Stimulated activated naive CD4-positive, alpha-beta T cell (primary cell): ENCODE measurements at places on chromosomes 7 and 10.
A peak's percentile ranks its signal among the peaks of the same experiment; 100 is the strongest.

DNA sequence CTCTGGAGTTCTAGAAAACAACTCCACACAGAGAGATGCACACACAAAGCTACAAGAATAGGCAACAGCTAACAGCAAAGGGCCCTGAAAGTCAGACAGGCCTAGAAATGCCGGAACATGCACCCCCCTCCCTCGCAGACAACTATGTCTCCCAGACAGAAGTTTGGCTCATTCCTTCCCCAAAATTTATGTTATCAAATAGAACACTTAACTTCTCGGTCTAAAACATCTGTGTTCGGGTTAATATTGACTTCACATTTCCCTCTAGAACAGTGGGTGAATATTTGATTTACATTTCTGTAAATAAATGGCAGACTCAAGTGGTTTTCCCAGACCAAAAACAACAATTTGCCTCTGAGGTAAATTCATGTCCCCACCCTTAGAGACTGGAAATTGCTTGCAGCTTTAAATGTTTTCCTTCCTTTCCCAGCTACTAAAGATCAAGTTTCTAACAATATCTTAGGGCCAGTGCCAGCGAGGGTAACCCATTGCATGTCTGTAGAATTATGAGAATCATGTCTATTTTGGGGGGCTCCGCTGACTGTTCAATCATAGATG lies 92.5 kb upstream of the INHBA start:
- DNase-seq = no peak

DNA sequence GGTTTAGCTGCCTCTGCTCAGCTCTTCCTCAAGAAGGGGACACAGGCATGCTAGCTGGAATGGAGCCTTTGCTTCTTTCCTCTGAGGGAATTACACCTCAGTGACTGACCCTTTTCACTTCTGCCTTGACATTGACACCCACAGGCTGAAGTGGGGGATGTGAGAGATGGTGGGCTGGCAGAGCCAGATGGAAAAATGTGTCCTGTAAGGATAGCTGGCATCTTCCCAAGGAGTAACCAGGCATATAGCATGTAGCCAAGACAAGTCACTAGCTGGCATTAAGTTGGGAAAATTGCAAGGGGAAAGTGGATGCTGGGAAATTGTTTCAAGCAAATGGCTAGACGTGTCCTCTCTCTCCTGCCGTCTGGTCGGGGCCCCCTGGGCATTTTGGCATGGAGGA lies 19.9 kb downstream of the STMP1 start:
- no peak for DNase-seq

- DNase-seq = peak; percentile 69
Observed at GRCh38 chr7:2864999-2865670, 21.0 kb upstream of the GNA12 start.

GRCh38 chr7:132569884-132570614 lies 6.2 kb downstream of the PLXNA4 start:
- no peak for DNase-seq

- no peak for DNase-seq
Observed at GRCh38 chr7:91135703-91136430, 128.4 kb upstream of the FZD1 start.

DNA sequence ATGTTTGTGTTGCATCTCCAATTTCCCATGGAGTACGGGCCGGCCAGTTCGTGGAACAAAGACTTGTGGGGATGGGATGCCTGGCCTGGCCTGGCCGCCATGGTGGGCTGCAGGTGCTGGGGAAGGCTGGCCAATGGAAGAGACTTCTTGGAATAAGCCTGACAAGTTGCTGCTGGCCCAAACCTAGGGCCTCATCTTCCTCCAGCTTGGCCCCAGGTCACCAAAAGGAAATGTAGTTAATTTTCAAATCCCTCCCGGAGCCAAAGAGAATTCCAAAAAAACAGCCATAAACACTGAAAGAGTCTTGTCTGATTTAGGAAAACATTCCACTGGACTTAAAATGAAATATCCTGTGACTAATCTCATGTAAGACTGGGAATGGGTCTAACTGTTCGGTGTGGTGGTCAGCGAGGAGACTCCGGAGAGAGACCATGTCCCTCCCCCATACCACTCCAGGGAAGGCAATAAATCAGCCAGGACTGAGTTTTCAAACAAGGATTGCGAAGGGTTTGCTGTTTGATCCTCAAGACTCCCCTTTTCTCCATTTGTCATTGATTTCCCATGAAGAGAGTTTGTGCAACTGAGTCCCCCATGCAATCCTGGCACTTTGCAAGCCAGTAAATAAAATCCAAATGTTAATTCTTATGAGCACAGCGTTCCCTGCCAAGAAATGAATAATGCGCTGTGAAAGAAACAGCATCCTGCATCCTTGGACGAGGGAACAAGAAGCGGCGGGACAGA lies 128.7 kb upstream of the HABP2 start:
- DNase-seq = no peak

- peak; percentile 51 for DNase-seq
Observed at GRCh38 chr7:151087245-151088018, 1.2 kb downstream of the AGAP3 start.

DNA sequence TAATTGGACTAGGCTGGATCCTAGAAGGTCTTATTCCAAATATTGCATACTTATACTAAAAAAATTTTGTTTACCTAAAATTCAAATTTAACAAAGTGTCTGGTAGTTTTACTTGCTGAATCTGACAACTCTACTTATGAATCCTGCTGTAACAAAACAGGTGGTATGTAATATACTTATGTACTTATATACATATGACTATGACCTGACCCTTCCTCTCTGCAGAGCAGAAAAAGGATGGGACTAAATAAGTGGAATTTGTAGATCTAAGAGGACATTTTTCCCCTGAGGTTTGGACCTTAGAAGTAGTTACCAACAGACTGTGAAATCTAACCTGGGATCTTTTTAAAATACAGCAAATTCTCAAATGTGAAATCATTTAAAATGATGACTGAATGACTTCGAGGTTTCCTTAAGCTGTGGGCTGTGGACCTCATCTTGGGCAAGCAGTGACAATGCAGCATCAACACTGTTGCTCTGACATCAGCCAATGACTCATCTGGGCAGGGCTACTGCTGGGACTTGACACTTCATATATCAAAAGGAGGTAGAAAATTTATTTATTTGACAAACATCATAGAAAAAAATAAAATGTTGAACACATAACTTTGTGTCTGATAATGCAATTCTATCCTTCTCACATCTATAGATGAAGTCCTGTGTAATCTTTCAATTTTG lies 73.6 kb downstream of the RELN start:
- no peak for DNase-seq

GRCh38 chr7:94355454-94355853 lies 39.2 kb upstream of the COL1A2 start:
- no peak for DNase-seq

DNA sequence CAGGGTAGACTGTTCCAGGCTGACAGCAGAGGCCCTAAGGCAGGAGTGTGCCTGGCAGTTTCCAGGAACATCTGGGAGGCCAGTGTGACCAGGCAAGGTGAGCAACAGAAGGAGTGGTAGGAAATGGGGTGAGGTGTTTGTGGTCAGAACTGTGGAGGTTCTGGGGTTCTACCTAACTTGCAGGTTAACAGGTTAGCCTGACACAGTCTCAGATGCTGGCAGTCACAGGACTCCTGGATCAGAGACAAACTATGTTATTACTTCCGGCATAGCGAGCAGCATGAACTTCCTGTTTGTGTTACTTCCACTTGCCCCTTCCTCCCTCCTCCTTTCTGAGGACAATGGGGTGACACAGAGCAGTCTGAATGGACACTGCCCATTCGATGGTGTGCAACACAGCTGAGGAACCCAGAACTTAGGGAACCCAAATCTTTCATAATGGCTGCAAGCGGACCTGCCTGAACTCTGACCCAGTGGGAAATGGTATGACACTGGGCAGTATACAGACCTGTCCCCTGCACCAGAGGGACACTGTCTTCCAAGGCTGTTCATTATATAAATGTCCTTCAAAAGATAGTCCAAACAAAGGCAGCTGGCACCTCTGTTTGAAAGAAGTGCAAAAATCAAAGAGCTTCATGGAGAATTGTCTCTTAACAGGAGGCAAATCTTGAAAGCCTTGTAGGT lies 3.9 kb upstream of the SAR1A start:
- peak; percentile 35 for DNase-seq

GRCh38 chr7:63998549-63998948 lies at the start of gene ZNF722:
Gene ZNF722 (plus strand): TSS chr7:63998849. CDS start chr7:63998962, 113 bp downstream.
- DNase-seq = no peak

- DNase-seq = no peak
Observed at GRCh38 chr7:731440-732085, 4.5 kb upstream of the PRKAR1B start.

- no peak for DNase-seq
Observed at GRCh38 chr10:80371467-80371866, 14.9 kb downstream of the DYDC2 start.

DNA sequence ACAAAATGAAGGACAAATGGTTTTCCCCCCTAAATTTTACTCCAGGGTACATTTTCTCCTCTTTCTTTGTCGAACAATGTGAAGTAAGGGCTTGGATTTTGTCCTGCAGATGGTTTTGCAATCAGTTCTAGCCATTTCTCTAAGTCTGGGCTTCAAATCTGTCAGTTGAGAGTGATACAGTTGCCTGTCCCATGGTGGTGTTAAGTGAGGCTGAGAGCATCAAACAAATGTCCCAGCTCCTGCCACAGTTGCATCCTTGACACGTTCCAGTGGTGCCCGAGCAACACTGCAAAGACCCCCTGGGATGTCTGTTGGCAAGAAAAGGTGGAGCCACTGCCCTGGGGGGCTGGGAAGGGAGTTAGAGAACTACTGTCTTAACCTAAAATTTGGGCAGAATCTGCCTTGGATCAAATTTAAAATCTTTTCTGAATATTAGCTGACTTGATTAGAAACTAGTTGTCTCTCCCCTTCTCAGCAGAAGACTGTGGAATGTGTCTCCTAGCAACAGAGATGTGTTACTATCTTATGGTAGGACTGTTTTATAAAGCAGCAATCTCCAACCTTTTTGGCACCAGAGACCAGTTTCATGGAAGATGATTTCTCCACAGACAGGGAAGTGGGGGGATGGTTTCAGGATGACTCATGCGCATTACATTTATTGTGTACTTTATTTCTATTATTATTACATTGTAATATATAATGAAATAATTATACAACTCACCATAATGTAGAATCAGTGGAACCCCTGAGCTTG lies 102.0 kb upstream of the STEAP1B start:
- no peak for DNase-seq

DNA sequence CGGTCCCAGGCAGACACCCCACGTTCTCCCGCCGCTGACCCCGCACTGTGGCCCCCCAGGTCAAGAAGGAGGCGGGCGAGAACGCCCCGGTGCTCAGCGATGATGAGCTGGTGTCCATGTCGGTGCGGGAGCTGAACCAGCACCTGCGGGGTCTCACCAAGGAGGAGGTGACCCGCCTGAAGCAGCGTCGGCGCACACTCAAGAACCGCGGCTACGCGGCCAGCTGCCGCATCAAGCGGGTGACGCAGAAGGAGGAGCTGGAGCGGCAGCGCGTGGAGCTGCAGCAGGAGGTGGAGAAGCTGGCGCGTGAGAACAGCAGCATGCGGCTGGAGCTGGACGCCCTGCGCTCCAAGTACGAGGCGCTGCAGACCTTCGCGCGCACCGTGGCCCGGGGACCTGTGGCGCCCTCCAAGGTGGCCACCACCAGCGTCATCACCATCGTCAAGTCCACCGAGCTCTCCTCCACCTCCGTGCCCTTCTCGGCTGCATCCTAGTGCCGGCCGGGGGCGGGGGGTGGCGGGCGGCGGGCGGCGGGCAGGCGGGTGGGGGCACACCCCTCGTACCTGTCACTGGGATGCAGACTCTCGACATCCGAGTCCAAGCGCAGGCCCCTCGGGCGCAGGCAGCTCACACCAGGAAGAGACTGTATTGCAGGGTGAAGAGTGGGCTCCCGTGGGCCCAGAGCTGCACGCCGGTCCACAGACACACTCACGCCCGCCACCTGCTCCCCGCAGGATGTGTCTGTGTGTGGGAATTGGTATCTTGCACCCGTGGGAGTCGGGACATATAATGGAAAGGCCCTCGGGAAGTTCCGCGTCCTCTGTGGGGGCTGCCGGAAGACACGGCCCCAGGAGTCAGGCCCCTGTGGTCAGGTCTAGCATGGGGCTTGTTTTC lies 9.6 kb downstream of the MAFK start:
- no peak for DNase-seq

DNA sequence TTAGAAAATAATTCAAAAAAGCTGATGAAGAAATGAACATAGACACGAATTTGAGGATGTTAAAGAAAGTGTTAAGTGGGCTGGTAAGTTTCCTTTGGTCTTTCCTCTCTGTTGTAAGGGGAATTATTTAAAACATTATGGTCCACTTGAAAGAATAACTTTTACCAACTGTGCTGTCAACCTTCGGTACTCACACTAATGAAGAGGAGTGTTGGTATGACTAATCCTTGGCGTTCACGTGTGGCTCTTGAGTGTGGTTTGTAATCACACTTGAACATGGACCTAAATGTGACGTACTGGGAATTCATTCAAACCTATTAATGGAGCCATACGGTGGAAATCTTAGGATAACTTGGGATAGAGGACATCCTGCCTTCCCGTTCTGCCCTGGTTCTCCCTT lies 41.3 kb downstream of the TBXAS1 start:
- no peak for DNase-seq

- DNase-seq = no peak
Observed at GRCh38 chr10:72407927-72408600, 53.3 kb upstream of the DNAJB12 start.

- DNase-seq = no peak
Observed at GRCh38 chr10:31757831-31758230, 170.8 kb downstream of the ARHGAP12 start.

- DNase-seq = peak; percentile 5
Observed at GRCh38 chr7:140656548-140657515, 15.9 kb upstream of the ADCK2 start.

DNA sequence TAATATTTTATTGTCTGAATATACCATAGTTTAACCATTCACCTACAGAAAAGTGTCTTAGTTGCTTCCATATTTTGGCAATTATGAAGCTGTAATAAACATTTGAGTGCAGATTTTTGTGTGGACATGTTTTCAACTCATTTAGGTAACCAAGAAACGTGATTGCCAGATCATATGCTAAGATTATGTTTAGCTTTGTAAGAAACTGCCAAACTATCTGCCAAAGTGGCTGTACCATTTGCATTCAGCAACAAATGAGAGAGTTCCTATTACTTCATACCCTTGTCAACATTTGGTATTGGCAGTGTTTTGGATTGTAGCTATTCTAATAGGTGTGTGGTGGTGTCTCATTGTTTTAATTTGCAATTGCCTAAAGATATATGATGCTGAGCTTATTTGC lies 233.5 kb downstream of the TMEM26 start:
- no peak for DNase-seq

GRCh38 chr7:69678494-69679187 lies 80.4 kb downstream of the AUTS2 start:
- no peak for DNase-seq

DNA sequence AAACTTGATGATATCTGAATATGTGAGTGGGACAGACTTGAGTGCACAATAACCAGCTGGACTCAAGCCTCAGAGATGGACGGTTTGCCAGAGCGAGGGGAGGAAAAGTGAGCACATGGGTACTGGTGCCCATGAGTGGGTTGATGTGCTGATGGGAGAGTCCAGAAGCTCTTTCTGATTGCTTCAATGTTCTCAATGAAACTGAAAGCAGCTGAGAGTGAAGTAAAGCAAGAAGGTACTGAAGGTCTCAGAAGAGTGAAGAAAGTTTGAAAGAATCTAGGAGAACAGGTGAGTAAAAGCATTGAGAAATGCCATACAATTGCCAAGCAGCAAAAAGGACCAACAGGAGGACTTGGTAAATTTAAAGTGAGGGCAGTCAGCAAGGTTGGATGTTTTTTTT lies 28.6 kb downstream of the CTTNBP2 start:
- DNase-seq = no peak

GRCh38 chr7:115975766-115976165 lies 54.8 kb downstream of the TFEC start:
- no peak for DNase-seq
